Bronchial smooth muscle cell (primary cell): ENCODE measurements at places on chromosomes 1 and 21. TPM values are rescaled to one million over a fixed set of nuclear protein-coding genes. Genes with fewer than 3 reads are reported as not detected.

The OR2T33 gene
- not detected in 2 replicates for total RNA-seq

The TRIM67 gene
- total RNA-seq: not detected in 2 replicates

The TNFRSF18 gene
- total RNA-seq: 0.34 and 0.79 TPM in 2 replicates

The DEPDC1 gene
- total RNA-seq: 0.34 and 2.5 TPM in 2 replicates
